ENCODE measurements at places on chromosomes 3 and 15. TPM values are rescaled to one million over a fixed set of nuclear protein-coding genes. Genes with fewer than 3 reads are reported as not detected.

EPHA6 gene
- total RNA-seq = 39.3 TPM

CLN6 gene
- total RNA-seq = 9.3 TPM

CNTN3 gene
- total RNA-seq = 1.2 TPM

CSNK1G1 gene
- 7.8 TPM for total RNA-seq

Data from sigmoid colon (tissue), 7 donors.